ENCODE measurements at places on chromosomes 1 and 21.

DNA sequence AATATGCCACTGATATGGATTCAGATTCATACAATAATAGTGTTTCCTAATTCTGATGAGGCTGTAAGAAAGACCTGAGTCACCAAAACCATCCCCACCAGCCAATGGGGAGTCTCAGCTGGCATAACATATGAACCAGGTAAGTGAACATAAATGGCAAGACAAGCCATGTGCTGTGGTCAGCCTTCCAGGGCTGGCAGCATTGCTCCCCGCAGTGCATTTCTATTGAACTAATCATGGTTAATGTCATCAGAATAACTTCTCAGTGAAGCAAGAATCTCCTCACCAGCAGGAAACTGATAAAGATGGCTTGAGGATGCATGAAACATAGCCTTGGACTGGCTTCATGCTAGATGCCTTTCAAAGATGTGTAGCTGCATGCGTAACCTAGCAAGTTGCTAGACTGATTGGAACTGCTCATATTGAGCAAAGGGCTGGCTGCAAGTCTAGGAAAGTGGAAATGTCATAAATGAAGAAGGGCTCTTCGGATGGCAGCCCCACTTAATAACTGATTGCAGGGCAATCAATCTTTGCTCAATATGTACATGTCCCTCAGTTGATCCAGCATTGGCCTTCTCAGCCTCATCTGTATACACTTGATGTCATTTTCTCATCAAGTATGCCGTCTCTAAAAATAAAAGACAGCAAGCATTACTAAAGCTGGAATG lies 88.0 kb downstream of the NTNG1 start:
- DNase-seq, result no peak

DNA sequence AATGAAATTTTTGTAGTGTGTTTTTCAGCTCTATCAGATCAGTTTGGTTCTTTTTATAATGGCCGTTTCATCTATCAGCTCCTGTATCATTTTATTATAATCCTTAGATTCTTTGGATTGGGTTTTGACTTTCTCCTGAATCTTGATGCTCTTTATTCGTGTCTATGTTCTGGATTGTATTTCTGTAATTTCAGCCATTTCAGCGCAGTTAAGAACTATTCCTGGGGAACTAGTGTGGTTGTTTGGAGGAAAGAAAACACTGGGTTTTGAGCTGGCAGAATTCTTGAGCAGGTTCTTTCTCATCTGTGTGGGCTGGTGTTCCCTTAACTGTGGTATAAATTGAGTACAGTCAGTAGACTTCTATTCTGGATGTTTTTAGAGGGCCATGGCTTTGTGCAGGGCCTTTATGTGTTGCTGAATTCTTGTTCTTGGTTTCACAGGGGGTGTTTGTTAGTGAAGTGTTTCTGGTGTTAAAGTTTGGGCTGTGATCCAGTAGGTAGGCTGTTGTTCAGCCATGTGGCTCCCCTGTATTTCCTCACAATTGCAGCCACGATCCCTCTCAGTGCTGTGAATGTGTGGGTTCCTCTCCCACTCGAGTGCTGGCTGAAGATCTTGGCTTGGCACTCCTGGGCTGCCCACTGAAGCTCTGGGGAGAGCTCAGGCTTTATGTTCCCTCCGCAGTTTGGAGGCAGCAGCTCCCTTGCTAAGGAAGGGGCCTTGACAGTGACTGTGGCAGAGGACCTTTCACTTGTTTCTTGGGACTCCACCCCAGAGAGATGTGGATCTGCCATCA lies 56.0 kb upstream of the CCDC190 start:
- no peak for DNase-seq

DNA sequence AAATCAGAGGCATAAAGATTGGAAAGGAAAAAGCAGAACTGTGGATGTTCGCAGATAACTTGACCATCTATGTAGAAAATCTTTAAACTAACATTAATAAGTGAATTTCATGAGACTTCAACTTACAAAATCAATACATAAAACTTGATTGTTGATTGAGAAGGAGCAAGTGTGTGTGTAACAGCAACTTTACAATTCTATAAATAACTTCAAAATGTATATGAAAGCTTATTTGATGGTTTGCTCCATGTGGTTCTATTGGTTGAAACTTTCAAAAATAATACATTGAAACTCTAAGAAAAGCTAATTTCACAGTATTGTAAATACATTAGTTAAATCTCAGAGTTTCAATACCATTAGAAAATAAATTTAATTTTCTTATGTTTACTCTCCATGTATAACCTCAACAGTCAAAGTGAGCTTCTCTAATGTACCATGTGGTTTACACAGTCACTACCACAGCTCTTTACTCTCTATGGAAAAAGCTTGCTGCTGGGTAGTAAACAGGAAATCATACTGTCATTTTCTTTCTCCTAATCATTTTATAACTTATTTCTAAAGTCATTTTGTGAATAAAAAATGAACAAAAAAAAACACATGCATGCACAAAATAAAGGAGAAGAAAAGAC lies 12.0 kb downstream of the AKT3 start:
- no peak for DNase-seq

GRCh38 chr21:42732033-42732410 lies 78.6 kb downstream of the PDE9A start:
- DNase-seq, result no peak

- no peak for DNase-seq
These were observed 184.6 kb downstream of the PCP4 start for GRCh38 chr21:40051801-40052200.

DNA sequence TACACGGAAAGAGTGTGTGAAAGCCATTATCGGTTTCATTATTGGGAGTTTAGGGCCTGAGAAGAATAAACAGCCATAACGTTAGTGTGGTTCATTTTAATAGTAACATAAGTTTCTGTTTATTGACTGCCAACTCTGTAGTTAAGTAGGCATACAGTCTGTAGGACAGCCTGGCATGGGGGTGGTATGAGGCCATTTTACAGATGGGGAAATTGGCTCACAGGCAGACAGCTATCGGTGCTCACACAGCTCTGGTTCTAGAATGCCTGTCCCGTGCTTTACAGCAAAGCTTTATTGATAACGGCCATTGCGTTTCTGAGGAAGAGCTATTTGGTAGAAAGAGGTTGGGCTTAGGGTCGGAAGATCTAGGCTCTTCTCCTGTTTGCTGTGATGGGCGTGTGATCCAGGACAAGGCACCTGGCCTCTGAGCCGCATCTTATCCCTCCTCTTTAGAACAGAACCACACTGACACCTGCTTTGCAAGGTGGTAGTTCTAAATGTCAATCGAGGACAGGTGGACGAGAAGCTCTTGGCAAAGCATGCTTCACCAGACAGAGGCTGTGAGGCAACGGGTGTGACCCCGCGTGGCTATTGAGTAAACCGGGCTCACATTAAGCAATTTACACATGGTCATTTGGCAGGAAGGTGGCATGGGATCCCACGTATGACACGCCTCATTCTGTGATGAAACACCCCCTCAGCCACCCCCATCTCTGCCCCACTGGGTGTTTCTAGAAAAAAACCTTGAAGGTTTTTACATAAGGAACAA lies 14.9 kb downstream of the ETS2 start:
- DNase-seq, result no peak

DNA sequence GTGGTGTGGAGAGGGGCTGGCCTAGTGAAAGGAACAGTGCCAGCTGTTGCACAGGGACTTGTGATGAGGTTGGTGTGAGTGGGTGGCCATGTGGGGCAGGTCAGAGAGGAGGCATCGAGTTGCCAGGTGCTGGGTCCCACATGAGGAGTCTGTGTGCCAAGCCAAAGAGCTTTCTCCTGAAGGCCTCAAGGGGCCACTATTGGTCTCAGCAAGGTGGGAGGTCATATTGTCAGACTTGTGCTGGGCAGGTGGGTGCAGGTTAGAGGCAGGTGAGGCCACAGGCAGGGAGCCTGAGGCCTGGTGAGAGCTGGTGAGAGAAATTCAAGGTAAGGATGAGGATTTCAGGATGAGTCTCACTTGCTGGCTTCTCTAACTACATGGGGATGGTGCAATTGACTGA lies 256.8 kb downstream of the DISC1 start:
- DNase-seq, result no peak

DNA sequence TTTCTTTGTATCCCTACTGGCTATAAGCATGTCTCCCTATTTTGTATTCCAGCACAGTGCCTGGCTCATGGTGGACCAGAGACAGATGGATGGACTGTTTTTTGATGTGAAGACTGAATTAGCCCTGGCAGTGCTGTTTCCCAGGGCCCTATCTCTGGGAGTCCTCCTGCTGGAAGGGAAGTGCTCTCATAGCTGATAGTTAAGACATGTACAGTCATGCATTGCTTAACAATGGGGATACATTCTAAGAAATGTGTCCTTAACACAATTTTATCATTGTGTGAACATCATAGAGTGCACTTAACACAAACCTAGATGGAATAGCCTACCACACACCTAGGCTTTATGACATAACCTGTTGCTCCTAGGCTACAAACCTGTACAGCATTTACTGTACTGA lies 21.1 kb downstream of the TLCD4 start:
- no peak for DNase-seq

Measured in astrocyte of the cerebellum (primary cell).